Right renal cortex interstitium (tissue), 3 donors: ENCODE measurements at places on chromosomes 12 and 14.

DNA sequence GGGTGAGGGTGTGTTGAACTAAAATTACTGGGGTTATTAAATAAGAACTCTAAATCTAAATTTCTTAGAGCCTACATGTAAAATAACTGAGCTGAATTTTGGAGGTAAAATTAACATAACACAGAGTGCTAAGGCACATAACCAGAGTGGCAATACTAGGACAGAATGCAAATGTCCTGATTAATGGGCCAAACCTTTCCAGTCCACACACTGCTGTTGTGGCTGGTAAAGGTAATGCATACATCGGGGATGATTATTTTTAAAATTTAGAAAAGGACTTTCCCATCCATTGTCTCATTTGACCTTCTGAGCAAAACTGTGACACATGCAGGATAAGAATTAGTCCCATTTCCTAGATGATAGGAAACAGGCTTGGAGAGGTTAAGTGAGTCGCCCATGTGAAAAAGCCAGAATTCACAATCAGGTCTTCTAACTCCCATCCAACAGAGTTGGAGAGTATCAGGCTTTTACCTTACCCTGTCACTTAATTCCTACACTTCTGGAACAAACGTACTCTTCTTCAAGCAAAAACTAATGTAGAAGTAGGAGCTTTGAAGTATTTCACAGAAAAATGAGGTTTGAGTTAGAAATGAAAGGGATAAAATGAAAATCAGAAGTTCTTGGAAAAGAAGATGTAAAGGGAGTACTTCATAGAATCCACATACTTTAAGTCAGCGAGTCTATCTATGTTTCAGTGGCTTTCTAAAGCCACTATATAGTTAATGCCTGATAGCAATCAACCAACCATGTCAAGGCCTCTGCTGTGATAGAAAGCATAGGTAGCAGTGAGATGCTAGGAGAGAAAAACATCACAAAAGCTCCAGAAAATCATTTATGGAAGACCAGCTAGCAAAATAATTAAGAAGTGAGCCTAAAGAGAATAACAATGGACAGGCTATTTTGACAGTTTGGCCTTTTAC is 334.9 kb upstream of the DIO2 start:
- DNase-seq: no peak

DNA sequence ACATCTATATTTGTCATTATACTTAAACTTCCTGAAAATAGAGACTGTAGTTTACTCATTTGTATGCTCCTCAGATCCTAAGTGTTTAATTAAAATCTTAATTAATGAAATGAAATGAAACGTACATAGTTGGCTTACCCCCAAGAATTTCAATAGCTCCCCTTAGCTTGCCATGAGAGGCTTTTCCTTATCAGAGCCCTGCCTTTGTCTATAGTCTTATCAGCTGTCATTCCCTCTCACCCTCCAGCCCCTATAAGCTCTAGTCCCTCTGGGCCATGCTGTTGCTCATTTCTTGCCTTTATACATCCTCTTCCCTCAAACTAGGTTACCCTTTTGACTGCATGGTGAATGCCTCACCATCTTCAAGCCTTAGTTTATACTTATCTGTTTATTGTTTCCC is 1.1 kb upstream of the RTRAF start:
- DNase-seq: no peak

GRCh38 chr12:95470300-95470699 is 3.7 kb upstream of the METAP2 start:
- DNase-seq: no peak

DNA sequence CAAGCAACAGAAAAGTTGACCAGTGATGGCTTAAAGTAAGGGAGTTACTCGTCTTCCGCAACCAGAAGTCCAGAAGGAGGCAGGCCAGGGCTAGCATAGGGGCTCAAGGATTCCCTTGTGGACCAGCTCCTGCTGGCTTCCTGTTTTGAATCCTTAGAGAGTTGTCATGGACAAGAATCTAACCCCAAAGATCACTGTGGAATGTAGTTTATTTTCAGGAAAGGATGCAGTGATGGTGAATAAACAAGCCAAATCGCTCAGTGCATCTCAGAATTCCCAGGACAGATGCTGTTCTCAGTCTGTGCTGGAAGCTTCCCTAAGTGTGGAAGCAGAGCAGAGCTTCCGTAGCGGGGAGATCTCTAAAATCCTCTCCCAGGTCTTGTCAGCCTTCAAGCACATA is 311.3 kb downstream of the C12orf75 start:
- DNase-seq: no peak

- DNase-seq: peak; percentile 63
Observed at GRCh38 chr12:94458877-94459727, 565 bp downstream of the CEP83 start.

GRCh38 chr14:102985665-102986064 is 63.2 kb downstream of the AMN start:
- DNase-seq: no peak

DNA sequence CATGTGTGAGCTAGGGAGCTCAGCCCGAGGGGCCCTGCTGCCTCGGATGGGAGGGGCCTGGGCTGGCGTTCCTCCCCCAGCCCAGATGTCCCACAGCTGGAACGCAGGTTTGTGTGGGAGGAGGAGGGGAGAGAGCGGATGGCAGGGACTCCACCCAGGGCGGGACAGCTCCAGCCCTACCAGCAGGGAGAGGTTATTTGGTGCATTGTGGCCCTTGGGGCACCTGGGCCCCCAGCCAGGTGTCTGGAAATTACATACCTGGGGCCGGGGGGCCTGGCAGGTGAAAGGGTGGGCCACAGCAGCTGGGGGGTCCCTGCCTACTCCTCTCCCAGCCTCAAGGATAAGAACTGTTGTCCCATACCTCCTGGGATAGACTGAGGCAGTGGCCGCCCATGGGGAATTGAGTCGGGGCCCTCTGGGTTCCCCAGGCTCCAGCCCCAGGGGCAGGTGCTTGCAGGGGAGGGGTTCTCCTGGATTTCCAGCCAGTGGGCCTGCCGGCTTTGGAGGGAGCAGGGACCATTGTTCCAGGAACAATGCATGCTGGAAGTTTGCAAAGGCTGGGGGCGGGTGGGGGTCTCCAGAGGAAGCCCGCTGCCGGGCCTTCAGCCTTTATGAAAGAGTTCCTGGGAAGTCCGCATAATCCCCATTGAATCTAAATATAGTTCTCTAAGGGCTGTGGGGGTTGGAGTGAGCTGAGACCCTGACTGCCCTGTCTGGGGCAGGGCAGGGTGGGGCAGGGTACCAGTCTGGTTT is 1.2 kb downstream of the KIF26A start:
- no peak for DNase-seq

DNA sequence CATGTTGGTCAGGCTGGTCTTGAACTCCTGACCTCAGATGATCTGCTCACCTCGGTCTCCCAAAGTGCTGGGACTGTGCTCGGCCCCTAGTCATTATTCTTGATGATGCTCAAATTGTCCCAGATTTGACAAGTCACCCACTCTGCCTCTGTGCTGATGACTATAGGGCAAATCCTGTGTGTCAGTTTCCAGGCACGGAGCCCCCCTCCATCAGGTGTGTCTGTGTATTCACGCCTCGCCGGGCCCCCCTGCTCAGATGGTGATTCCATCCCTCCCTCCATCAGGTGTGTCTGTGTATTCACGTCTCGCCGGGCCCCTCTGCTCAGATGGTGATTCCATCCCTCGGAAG is 4.3 kb upstream of the GPR132 start:
- DNase-seq: no peak

DNA sequence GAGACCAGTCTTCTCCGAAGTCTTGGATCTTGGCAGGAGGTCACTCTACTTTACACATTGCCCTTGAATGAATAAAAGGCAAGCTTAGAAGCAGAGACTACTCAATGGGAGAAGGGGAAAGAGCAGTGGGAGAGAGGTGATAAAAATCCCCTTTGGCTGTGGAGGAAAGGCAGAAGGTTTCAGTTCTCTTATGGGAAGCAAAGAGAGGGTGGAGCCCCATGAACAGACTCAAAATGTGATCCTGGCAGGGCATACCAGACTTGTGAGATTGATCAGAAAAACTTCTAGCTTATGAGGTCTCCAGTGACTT is 49.6 kb upstream of the HECTD1 start:
- no peak for DNase-seq

GRCh38 chr12:98997899-98998298 is 352.8 kb downstream of the APAF1 start:
- DNase-seq: no peak

DNA sequence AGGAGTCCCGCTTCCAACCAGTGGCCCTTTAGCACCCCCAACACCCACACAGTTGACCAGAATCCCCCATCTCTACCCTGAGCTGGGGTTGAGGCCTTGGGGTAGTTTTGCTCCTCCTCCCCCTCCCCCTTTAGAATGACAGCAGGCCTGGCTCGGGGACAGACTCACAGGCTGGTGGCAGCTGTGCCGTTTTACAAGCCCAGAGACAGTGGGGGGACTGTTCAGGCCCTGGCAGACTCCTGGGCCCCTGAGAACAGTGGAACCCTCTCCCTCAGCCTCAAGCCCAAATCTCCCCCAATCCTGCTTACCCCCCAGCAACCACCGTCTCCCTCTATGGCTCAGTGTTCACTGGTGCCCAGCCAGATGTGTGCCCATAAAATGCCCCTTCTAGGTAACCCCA is 10.1 kb downstream of the TMEM119 start:
- DNase-seq: no peak

DNA sequence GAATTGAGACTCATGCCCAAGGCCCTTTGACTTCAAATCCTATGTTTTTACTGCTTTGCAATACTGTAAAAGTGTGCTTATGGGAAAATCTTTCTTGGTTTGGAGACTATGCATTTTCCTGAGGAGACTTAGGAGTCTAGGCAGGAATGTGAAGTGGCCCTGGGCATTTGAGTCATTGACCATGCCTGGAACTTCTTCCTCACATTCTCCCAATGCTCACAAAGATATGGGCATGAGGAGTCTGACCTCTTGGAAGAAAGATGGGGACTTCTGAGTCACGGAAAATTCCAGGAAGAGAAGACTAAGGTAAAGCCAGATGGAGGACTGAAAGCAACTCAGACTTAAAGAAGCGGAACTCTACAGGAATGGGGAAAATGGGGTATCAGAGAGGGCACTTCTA is 38.2 kb upstream of the ZNF641 start:
- DNase-seq: no peak

DNA sequence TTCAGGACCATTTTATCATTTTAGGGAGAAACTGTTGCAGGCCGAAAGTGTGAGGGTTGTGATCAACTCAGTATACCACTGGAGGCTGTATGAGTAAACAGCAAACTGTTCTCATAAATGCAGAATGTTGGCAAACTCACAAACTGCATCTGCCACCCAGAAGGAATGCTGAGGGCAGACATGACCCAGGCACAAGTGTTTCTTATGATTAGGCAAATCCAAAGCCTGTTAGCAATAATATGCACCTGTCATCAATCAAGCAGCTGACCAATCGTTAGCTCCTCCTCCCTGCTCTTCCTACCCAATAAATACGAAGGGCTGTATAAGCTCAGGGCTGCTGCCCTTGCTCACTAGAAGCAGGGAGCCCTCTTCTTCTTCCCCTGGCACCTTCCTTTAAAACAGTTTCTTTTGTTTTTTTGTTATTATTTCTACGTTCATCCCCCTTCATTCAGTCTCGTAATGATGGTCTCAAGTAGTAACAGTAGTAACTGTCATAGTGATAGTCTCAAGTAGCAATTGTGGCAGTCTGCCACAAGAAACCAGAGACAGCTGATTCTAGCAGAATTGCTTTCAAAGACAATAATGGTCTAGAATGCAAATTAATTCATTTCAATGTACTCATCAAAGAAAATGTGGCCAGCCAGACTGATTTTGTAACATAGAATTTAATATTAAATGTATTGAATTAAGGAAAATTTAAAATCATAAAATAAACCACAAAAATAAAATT is 15.2 kb upstream of the CCDC175 start:
- no peak for DNase-seq

GRCh38 chr12:10218021-10218420 is 5.3 kb downstream of the GABARAPL1 start:
- DNase-seq: no peak

DNA sequence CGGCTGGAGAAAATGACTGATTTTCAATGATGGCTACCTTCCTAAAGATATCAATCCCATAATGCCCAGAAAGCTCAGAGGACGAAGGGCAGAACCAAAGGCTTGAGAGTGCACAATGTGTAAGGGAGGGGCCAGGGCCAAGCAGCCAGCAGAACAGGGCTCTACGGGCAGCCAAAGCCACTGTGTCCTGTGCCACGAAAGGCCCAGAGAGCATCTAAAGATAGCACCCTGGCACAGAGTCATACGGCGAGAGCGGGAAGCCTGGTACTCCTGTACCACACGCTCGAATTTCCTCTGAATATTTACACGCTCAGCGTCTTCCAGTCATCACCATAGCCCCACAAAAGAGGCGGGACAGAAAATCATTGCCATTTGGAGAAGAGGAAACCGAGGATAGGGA is 39.5 kb downstream of the PRMT8 start:
- no peak for DNase-seq

DNA sequence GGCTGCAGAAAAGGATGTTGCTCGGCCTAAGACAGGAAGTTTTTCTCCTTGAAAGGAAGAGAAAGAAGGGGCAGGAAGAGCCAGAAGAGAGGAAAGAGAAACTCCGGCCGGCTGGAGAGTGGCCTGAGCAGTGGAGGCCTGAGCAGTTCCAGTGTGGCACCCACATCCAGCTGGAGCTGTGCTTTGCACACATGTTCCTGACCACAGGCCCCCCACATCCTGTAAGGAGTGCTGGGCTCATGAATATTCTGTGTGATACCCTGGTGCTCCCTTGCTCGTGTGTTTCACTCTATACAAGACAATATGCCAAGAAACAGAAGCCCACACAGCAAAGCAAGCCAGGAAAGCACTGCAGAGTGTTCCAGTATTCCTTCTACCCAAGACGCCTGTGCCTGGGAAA is 27.1 kb downstream of the POLE start:
- DNase-seq: no peak

GRCh38 chr14:69483765-69484443 is 624 bp upstream of the PLEKHD1 start:
- no peak for DNase-seq

- no peak for DNase-seq
Observed at GRCh38 chr14:99511421-99512109, 30.4 kb downstream of the CCNK start.

GRCh38 chr14:68918612-68919011 is 60.5 kb downstream of the ACTN1 start:
- DNase-seq: no peak

GRCh38 chr12:122851820-122852219 is 16.6 kb downstream of the HIP1R start:
- no peak for DNase-seq

DNA sequence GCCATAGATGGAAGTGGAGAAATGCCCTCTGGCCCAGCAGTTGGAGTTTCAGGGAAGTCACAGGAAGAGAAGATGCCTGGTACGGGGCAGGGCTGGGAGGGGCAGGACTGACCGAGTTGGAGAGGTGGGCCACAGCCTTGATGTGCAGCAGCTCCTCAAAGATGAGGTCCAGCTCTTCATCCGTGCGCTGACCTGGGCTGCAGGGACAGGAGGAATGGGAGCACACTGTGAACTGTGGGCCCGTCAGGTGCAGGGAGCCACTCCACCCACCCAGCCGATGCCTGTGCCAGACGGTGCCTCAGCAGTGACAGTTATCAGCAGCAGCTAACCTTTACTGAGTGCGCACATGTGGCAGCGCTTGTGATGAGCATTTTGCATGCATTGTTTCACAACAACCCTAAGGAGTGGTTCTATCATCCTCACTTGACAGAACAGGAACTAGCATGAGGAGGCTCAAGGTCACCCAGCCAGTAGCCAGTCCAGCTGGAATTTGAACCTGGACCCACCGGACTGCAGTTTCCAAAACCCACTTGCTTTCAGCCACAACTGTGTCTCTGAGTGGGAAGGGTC is 8.4 kb downstream of the RAPGEF3 start:
- DNase-seq: no peak
